ENCODE measurements at places on chromosomes 3 and 15.

- no peak for DNase-seq
Observed at GRCh38 chr3:125107861-125108567, 52.2 kb upstream of the HEG1 start.

DNA sequence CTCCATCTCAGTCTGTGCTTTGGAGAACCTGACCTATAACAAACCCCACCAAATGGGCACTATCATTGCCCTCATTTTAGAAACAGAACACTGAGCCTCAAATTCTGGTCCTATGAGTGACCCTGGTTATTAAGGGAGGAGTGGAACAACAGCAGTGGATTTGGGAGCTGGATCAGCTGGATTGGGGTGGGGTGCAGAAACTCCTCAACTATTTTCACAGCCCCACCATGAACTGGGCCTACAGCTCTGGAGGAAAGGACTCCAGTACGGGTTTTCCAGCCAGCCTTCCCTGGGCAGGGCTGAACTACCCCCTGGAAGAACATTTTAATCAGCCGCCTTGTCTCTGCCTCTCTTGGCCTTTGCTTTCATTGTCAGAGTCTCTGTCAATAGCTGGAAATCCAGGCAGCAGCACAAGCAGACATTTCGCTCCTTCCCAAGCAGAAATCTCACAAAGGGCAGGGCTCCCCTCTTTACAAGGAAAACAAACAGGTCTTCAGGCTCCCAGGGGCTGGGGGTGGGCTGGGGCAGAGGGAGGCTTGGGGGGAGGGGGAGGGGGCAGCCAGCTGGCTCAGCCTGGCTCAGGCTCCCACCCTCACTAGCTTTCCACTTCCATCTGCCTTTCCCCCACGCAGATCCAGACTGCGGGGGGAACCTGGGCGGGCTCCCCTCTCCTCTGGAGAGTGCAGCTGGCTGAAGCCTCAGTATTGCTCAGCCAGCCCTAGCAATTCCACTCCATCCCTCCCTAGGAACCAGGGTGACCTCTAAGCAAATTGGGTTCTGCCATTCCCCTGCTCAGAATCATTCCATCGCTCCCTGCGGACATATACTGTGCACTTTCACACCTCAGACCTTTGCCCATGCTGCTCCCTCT, 13.7 kb upstream of the TLE3 start:
- DNase-seq, result no peak

GRCh38 chr15:45914425-45914824, 279.6 kb downstream of the SQOR start:
- no peak for DNase-seq

DNA sequence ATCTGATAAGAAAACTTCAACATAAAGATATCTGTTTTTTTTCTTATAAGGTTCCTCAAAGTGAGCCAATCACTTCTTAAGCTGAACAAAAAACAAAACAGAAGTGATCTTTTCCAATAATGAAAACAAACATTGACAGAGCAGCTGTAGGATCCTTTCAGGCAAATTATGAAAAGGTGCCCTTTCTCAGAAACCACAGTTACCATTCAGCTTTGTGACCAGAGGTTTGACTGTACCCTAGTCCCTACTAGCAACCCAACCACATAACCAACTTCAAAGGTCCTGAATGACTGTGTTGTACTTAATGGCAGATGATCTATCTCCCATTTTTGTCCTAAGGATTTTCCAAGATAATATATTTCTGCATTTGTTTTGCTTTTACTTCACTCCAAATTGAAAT, 39.4 kb upstream of the CCR2 start:
- DNase-seq, result no peak

GRCh38 chr3:54764911-54765310, 162.9 kb downstream of the LRTM1 start:
- no peak for DNase-seq
